Lower lobe of right lung (tissue), 2 donors: ENCODE measurements at places on chromosomes 12 and 14. TPM values are rescaled to one million over a fixed set of nuclear protein-coding genes. Genes with fewer than 3 reads are reported as not detected.

FAIM2 gene
- 2.9 TPM for total RNA-seq

ADIPOR2 gene
- 83.8 TPM for total RNA-seq

SPX gene
- total RNA-seq, result 0.59 TPM

CLMN gene
- 26.8 TPM for total RNA-seq

TMEM30B gene
- 20.3 TPM for total RNA-seq

FLRT2 gene
- 14.3 TPM for total RNA-seq

NANOG gene
- not detected for total RNA-seq

PRICKLE1 gene
- 18.8 TPM for total RNA-seq

WNT5B gene
- total RNA-seq, result 6.1 TPM

PDE6H gene
- total RNA-seq, result 0.53 TPM

RBMS2 gene
- 129 TPM for total RNA-seq

NPFF gene
- total RNA-seq, result not detected

ACRBP gene
- total RNA-seq, result 7.2 TPM

SLC38A4 gene
- total RNA-seq, result 1.1 TPM

TTC9 gene
- 5.5 TPM for total RNA-seq

DAO gene
- not detected for total RNA-seq

MYO1H gene
- total RNA-seq, result 0.30 TPM

GPHN gene
- 27.0 TPM for total RNA-seq
